Mesenchymal stem cell (in vitro differentiated cells and primary cell): ENCODE measurements at places on chromosomes 2 and 18.

GRCh38 chr2:190017837-190018236, 44.7 kb downstream of the MSTN start:
- no peak for DNase-seq

- DNase-seq, result no peak
These were observed 47.3 kb upstream of the SNTG2 start for GRCh38 chr2:903223-903900.

DNA sequence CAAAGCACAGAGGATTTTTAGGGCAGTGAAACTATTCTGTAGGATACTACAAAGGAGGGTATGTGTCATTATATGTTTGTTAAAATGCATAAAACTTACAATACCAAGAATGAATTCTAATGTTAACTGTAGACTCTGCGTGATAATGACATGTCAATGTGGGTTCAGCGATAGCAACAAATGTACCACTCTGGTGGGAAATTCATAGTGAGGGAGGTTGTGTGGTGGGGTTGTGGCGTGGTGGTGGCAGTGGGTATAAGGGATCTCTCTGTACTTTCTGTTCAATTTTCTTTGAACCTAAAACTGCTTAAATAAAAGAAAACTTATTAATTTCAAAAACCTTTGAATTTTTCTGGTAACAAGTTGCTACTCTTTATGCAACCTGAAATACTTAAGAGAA, 99.3 kb upstream of the SLC38A11 start:
- peak; percentile 2 for DNase-seq

- DNase-seq, result no peak
These were observed 82.3 kb downstream of the PTH2R start for GRCh38 chr2:208488686-208489564.

DNA sequence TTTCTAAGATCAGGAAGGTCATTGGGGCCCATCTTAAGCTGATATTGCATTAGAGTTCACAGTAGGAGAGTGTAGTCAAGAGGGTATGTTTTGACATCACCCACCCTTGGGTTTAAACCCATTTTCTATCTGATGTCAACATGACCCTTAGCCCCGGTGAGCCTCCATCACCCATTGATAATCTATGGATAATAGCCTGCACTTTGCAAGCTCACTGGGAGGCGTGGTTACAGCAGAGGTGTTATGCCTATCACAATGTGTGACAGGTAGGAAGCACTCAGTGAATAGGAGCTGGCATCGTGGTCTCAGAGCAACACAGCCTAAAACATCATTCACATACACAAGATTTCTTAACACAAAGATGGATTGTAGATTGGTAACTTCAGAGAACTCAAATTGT, 21.3 kb downstream of the IL18RAP start:
- no peak for DNase-seq

DNA sequence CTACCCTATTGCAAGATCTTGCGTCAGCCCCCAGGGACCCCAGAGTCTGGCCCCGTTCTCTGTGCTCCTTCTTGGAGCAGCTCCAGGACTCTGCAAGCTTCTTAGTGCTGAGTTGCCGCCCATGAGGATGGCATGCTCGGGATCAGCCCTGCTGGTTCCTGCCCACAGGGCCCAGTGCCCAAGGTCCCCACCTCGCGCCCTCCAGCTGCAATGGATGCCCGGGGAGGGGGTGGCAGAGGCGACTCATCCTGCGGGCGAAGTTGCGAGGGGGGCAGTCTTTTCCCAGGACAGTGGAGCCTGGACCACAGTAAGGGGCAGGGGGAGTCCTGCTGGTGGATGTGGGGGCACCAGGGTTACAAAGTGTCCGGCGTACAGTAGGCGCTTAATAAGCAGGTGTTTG, 261.9 kb downstream of the BCL2 start:
- DNase-seq, result no peak

DNA sequence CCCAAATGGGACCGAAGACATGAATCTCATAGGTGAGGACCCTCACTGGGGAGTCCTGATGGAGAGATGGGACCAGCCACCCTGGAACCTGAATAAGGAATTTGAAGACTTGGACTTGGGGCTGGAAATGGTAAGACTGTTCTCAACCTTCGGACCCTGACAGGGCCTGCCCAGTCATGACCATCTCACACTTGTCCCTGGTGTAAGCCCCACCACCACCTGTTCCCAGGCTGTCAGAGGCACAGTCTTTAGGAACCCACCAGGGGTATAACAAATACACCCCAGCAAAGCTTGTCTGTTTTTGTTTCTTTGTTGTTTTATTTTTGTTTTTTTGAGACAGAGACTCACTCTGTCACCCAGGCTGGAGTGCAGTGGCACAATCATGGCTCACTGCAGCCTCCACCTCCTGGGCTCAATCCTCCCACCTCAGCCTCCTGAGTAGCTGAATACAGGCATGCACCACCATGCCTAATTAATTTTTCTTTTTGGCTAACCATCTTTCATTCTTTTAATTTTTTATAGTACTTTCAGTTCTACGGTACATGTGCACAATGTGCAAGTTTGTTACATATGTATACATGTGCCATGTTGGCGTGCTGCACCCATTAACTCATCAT, 106.1 kb downstream of the GFPT1 start:
- DNase-seq, result no peak

DNA sequence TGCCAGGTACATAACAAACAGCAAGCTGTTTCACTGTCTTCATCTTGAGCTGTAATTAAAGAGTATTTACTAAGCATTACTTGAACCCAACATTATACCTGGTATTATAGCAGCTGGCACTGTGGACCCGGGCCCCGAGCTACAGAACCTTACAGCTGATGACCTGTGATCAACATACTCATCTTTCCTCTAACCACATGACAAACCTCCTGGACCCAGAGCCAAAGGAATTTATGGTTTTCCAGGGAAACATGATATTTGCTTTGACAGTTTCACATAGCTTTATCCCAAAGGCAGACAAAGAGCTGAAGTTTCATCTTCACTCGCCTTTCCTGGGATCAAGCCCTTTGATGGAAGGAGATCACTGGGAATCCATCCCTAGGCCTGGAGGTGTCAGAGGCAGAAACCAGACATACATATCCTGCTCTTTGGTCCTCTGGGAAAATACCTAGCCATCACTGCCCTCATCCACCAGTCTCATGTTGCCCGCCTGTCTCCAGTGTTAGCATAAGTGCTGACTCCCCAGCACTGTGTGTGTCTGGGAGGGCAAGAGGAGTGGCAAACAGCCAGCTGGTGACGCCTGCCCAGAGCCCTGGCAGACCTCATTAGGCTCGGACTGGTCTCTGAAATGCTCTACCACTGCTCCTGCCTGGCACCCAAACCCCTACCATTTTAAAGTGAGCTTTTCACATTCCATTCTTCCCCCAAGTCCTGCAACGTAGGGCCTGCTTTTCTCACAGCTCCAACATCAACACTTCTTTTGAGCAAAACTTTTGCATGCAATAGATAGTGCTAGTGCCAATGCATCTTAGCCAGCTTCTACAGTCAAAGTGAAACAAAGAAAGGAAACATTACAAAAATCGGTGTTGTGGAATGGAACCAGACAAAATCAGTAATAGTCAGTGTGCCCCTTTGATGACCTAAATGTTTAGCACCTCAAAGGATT, 138.8 kb upstream of the CTAGE1 start:
- no peak for DNase-seq

GRCh38 chr2:15943378-15944280, 3.3 kb downstream of the MYCN start:
- DNase-seq, result peak; percentile 52

- peak; percentile 11 for DNase-seq
These were observed 364.7 kb downstream of the XIRP2 start for GRCh38 chr2:167253025-167253424.

- DNase-seq, result no peak
These were observed 35.2 kb downstream of the WDPCP start for GRCh38 chr2:63553049-63553448.

DNA sequence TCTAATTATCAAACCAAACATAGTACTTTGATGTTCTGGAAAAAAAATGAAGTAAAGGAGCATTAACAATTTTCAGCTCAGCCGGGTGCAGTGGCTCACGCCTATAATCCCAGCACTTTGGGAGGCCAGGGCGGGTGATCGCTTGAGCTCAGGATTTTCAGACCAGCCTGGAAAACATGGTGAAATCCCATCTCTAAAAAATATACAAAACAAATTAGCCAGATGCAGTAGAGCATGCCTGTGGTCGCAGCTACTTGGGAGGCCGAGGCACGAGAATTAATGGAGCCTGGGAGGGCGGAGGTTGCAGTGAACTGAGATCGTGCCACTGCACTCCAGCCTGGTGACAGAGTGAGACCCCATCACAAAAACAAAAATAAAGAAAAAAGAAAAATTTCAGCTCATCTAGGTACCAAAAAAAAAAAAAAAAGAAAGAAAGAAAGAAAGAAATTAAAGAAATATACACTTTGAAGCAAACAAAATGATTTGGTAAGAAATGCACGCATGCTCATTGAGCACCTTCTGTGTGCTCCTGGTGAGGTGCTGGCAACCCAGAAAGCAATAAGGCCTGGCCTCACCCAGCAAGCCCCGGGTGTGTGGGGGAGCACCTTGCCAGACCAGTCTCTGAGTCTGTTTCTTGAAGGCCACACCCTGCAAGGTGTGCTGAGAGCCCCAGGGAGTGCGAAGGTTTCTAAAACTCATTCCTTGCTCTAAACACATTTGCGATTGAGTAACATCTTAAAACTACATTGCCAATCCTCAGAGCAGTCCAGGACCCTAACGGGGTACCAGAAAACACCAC, 133.5 kb downstream of the TFCP2L1 start:
- no peak for DNase-seq

GRCh38 chr2:70068119-70068518, 19.2 kb upstream of the PCBP1 start:
- DNase-seq, result no peak

- no peak for DNase-seq
These were observed 154.1 kb upstream of the HDAC4 start for GRCh38 chr2:239554766-239555570.

DNA sequence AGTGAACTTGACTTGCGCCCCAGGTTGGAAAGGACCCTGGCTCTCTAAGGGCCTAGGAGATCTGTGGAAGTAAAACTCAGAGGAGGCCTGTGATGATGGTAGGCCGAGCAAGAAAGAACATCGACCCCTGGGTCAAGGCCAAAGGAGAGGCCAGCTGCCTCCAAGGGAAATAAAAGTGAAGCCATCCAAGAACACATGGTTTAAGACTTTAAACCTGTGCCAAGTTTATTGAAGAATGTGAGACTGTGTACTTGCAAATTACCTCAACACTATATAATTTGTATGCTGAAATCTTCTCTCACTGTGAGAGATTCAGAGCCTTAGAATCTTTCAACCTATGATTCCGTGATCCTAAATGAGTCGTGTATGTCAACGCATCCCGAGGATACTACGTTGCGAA, 40.7 kb upstream of the COBLL1 start:
- no peak for DNase-seq

- DNase-seq, result no peak
These were observed 38.9 kb upstream of the GREB1L start for GRCh38 chr18:21203126-21203525.

- DNase-seq, result no peak
These were observed 214.7 kb downstream of the FBXO15 start for GRCh38 chr18:73932976-73933375.

DNA sequence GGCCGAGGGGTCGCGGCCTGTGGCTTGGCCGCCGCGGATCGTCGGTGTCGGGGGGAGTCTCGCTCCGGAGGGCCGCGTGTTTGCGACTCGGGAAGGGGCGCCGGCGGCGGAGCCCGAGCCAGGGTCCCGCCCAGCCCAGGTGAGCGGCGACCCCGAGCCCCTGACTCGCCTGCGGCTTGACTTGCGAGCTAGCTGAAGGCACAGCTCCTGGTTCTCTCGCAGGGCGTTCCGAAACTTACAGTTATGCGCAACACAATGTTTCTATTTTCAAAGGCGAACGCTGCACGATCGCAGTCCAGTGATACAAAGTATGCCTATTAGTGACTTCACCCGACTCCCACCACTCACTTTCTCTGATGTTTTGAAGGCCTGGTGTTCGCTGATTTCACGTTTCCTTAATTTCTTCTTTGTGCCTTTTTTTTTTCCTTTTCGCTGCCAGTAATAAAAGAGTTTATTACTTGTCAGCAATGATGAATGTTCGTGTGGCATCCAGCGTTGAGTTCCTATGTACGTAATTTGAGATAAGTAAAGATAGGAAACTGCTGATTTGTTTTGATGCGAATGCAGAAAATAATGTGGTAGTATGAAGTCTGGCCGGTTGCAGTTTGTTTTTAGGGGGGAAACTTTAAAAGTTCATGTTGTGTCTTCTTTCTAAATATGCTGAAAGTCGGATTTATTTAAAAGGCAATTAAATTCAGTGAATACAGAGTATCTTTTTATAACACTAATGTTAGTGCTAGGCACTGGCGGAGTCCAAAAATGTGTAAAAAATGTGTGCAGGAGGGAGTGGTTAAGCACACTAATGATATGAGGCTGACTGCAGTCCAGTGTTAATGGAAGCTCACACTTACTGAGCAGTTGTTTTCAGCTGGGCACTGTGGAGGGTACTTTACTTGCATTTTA, 706 bp downstream of the UBXN2A start:
- peak; percentile 68 for DNase-seq

DNA sequence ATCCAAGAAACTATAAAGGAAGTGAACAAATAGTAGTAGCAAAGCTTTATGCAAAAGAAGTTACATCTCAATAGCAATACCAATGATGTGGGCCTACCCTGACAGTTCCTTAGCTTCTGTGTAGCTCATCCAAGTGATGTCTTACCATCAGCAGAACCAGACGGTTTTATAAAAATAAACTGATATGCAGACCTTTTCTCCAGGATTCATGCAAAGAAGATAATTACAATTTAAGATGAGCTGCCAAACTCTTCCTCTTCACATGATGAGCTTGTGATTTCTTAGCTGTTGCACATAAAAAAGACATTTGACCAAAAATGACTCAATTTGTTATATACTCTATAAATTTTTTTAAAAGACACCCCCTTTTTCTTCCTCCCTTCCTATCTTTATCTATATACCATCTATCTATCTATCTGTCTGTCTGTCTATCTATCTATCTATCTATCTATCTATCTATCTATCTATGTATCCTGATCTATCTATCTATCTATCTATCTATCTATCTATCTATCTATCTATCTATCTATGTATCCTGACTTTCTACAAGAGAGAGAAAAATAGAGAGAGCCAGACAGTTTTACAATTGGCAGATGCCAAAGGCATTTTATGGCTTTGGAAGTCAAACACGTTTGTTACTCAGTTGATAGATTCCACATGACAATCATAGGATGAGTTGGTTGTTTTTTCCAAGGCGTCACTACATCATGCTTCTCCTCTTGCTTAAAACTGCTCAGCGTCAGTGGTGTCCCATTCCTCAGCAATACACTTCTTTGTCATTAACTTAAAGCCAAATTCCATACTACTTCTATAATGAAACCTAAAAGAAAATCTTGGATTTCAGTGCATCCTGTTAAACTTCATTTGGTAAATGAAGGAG, 65.9 kb upstream of the ACTR3 start:
- no peak for DNase-seq

GRCh38 chr2:224927646-224928173, 114.6 kb downstream of the DOCK10 start:
- peak; percentile 33 for DNase-seq

GRCh38 chr2:70641263-70641784, 87.7 kb upstream of the TGFA start:
- no peak for DNase-seq

DNA sequence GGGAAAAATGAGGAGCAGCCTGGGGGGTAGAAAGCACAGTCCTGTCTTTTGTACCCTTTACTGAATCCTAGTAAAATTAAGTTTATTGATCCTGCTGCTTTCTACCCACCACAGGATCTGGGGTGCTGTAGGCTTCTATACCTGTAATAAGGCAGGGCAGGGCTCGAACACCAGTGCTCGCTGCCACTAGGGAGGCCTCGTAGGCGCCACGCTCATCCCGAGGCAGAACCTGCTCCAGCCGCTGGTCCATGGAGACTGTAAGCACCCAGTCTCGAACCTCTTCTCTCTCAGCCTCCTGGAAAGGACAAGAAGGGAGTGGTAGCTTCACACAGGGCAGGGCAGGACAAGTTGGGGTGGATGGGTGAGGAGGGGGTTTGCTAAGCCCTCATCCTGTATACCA, 3.0 kb downstream of the KRTCAP3 start:
- no peak for DNase-seq
